Activated CD4-positive, alpha-beta T cell treated with anti-CD3 and anti-CD28 coated beads for 36 hours (primary cell): ENCODE measurements at places on chromosomes 3 and 15. TPM values are rescaled to one million over a fixed set of nuclear protein-coding genes. Genes with fewer than 3 reads are reported as not detected.

Gene ERICH6
- total RNA-seq: 0.58 TPM

- peak; percentile 49 for DNase-seq
- H3K27me3 ChIP-seq: no peaks in the 10 kb centered on the region
- H3K27ac ChIP-seq: peak overlapping the region; percentile 97
- H3K36me3 ChIP-seq: peaks cover 45% of the 10 kb centered on the region
- peaks cover 76% of the 10 kb centered on the region for H3K4me1 ChIP-seq
- peak overlapping the region; percentile 8 for H3K4me3 ChIP-seq
Measured at GRCh38 chr3:32961189-32961715, 9.8 kb downstream of the CCR4 start.

- peak; percentile 29 for DNase-seq
- H3K36me3 ChIP-seq: peaks cover 6% of the 10 kb centered on the region
Measured at GRCh38 chr3:102053375-102053989, 204.2 kb downstream of the NFKBIZ start.

- no peak for DNase-seq
- no peaks in the 10 kb centered on the region for H3K36me3 ChIP-seq
- no peak overlapping the region for H3K4me3 ChIP-seq
- peaks cover 2% of the 10 kb centered on the region for H3K4me1 ChIP-seq
- H3K27me3 ChIP-seq: peaks cover 23% of the 10 kb centered on the region
- H3K27ac ChIP-seq: no peak overlapping the region
Measured at GRCh38 chr3:169240786-169241486, 422.6 kb downstream of the MECOM start.
